Tibial nerve (tissue), 4 donors: ENCODE measurements at places on chromosomes 1 and 21.
A peak's percentile ranks its signal among the peaks of the same experiment; 100 is the strongest.

DNA sequence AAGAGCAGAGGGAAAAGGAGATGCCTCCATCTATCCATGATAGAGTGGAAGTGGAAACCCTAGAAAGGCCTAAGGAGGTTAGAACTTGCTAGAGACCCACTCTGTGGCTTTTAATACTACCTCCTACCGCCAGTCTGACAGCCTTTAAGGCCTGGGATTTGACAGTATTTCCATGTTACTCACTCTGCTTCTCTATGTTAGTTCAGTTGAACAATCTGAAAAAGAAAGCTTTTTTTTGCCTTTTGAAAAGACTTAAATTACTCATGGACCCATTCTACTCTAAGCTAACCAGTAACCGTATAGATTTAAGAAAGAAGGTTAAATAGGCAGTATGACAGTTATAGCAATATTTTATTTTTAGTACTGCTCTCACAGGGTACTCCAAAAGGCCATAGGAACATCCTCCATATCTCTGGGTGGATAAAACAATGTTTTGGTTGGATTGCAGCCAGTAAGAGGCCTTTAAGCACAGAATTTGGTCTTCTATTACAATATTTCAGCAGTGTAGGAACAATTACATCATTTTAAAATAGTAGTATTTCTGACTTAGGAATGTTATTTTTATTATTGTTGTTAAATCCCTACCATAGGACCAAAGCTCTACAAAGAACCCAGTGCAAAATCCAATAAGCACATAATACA is 15.9 kb upstream of the GPR25 start:
- DNase-seq, result no peak

DNA sequence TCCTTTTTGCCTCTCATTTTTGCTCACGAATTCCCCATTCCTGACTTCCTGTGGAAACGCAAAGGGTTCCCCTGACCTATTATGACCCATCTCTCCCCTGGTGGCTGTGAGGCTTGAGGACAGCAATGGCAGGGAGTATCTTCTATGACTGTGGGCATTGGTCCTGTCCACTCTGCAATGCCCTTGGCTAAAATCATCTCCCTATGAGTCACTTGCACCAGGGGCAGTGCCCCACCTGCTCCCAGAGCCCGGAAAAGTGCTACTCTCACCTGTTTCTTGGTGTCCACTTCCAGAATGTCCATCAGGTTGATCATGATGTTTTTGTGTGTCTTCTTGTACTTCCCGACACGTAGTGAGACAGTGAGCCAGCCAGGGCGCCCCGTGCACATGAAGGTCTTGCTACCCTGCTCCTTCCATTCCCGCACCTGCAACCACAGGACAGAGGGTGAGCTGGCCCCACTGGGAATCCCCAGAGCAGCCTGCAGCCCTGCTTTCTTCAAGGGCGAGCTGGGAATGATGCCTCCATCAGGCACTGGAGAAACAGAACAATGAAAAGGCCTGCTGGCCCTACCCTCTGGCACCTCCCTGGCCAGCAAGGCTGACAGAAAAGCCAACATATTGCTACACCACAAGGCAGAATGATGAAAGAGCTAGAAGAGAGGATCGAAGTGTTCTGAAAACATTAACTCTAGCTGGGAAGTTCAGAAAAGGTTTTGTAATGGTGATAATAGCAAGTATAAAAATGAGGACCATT is 3.5 kb downstream of the DHCR24 start:
- DNase-seq, result peak; percentile 47

DNA sequence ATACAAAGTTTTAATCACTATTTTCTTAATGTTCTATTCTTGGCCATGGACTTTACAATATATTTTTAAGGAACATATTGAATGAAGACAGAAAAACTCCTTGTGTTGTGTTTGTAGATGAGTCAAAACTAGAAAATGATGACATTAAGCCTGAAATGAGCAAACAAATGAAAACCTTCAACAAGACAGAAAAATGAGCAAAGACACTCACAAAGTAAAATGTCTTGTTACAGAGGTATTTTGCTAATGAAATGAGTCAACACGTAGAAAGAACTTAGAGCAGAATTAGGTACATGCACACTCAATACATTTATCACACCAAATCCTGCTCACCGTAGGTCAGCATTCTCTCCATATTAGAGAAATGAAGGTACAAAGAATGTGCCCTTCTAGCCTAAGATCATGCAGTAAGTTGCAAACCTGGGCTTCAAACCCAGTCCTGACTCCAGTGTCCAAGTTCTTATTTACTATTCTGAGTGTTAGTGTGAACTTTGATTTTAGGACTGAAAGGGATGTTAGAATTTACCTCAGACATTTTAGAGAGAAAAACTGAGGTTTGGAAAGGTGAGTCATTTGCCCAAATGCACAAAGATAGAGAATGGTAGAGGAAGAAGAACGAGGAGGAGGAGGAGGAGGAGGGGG is 133.9 kb upstream of the SGIP1 start:
- no peak for DNase-seq

DNA sequence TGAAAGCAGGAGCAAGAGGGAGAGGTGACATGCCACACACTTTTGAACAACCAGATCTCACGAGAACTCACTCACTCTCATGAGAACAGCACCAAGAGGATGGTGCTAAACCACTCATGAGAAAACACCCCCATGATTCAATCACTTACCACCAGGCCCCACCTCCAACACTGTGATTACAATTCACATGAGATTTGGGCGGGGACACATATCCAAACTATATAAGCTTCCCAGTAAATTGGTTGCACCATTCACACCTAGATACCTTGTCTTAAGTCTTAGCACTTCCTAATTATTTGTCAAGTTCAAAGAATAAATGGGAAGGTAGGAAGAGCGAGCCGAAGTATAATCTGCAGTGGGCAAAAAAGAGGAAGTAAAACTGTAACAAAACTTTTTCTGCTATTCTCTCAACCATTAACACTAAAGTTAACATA is 34.3 kb downstream of the AMY1C start:
- no peak for DNase-seq

DNA sequence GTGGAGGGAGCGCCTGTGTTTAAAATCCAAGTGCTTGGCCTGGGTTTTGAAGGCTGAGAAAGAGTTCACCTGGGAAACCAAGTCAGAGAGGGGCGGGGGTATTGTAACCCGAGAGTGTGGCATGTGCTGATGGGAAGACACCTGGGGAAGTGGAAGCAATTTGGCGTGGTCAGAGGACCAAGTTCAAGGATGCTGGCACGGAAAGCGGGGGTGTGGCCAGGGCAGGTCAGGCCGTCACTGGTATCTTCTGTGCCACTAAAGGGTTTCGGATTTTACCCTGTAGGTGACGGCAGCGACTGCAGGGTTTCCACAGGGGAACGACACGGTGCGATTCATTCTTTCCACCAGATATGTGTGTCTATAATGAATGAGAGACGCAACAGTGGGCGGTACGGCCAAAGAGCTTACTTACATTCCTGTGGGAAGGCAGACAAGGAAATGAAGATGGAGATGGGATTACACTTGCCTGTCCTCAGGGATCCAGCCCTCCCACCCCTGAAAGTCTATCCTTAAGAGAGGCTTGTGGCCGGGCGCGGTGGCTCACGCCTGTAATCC is 31.3 kb downstream of the CA6 start:
- DNase-seq, result no peak

GRCh38 chr1:93448983-93449804 is 1.3 kb downstream of the FNBP1L start:
- no peak for DNase-seq

DNA sequence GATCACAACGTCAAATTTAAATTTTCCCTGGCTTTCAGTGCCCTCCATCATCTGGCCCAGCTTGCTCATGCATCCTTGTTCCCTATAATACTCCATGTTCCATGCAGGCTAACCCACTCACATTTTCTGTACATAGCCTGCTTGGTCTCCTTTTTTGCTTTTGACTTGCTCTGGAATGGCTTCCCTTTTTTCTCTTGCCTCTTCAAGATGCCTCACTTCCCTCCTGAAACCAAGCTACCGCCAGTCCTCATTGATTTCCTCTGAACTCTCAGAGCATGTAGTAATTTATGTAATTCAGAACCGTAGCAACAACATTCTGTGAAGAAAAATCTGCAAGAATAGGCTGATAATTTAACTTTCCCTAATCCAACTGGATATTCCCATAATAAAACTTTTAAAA is 10.3 kb downstream of the CAP1 start:
- no peak for DNase-seq

GRCh38 chr1:224774378-224774777 is 155.1 kb upstream of the DNAH14 start:
- no peak for DNase-seq

- no peak for DNase-seq
Observed at GRCh38 chr1:192045131-192045530, 113.1 kb upstream of the RGS18 start.

GRCh38 chr1:198764748-198765147 is 125.9 kb downstream of the PTPRC start:
- no peak for DNase-seq

DNA sequence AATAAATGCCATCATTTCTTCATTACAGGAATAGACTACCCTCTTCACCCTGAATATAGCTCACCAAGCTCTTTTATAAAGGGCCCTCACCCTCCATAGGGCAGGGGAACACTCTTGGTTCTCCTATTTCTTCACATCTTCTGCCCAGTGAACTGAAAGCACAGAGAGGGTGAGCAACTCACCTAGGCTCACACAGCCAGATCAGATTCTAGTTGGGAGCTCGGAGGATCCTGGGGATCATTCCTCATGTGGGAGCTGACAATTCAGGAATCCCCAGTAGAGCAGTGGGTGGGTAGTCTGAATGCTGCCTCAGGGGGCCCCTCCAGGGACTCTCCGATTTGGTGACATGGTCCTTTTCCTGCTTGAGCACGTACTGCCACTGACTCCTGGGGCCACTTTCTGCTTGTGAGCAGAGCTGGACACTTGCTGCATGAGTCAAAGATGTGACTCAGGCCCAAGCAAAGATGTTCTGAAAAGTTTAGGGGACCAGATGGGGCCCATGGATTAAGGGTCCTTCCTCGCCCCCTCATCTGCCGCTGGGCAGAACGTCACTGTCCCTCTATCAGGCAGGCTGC is 63.7 kb upstream of the WNT4 start:
- DNase-seq, result no peak

DNA sequence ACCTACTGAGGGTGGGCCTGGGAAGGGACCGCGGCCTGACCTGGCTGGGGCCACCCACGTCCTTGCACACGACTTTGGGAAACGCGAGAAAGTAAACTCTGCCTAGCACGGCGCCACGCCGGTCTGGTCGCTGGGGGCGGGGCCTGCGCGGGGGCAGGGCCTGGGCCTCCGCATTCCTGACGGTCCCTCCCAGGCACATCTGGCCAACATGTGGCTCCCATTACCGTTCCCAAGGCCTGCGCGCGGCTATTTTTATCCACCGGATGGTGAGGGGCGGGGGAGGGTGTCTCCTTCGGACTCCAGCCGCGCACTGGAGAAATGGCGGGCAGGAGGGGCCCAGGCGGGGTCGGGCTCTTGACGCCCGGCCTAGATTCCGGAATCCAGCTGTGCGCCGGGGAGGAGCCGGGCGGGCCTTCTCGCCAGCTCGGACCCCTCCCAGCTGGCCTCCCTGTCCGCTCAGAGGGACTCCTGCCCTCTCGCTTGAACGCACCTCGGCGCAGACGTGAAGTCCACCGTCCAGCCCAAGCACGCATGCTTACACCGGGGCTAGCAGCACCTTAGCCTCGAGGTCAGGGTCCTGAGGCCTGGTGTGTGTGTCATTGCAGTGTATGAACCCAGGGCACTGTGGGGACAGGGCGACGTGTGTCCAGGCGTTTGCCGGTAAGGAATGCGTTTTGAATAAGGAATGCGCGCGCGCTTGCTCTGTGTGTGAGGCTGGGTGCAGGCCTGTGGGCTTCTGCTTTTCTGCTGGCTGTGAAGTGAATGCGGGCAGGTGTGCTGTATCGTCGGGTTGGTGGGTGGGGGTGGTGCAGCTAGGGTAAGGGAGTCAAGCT is 2.1 kb downstream of the EVA1B start:
- DNase-seq, result peak; percentile 78

GRCh38 chr1:6200188-6200809 is 904 bp upstream of the RPL22 start:
- no peak for DNase-seq

- no peak for DNase-seq
Observed at GRCh38 chr1:165395478-165395877, 39.0 kb upstream of the LMX1A start.

DNA sequence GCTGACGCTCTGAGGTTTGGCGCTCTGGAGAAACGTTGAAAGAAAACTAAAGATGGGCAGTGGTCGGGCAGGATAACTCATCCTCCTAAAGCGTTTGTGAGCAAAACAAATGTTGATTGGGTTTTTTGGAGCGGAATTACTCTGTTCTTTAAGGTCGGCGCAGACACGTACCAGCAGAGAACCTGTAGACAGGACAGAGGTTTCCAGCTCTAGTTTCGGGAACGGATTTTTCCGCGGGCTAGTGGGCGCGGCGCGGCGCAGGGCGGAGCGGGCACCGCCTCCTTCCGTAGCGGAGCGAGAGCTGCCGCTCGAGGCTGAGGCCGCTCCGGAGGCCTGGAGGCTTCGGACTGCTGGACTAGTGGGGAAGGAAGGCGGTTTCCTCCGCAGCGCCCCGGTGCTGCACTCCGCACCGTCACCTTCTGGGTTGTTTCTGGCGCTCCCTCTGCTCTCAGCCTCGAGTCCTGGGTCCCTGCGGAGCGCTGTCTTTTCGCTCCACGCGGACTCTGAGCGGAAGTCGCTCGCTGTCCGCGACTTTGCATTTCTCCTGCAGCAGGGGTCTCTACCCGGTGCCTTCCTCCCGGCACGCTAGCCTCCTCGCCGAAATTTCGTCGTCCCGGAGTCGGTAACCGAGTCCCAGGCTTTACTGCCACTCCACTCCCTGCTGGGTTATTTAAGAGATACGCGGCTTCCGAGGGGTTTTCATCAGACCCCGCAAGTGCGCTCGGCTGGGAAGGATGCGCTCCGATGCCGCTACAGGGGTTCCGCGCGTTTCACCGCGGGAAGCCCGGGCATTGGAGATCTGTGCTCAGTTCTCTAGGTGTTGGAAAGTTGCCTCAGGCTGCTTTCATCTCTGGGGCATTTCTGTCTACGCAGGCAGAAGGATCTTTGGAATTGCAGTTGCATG is 7.0 kb downstream of the FOXD2 start:
- no peak for DNase-seq

DNA sequence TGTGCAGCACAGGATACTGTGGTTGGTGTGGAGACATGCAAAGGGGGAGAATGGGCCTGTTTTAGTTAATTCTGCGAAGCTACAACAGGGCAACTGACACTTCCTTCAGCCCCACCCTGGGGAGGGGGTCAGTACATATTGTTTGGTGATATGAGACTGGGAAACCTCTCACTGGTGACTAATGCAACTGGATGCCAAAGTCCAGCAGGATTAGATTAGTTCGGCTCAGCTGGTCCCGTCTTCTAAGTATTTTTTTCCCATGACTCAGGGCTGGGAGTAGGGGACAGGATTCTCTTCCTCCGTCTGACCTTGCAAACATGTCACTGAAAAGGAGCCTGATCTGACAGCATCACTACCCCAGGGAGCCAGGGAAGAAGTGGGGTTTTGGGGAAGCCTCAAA is 43.0 kb downstream of the PLXNA2 start:
- peak; percentile 27 for DNase-seq
